OCI-LY7 (cell line): ENCODE measurements at places on chromosomes 1 and 21. TPM values are rescaled to one million over a fixed set of nuclear protein-coding genes. Genes with fewer than 3 reads are reported as not detected.

GRCh38 chr1:14924455-14925331 lies 228.9 kb upstream of the TMEM51 start:
- DNase-seq: no peak

GRCh38 chr1:13703128-13703513 lies 3.1 kb downstream of the PRDM2 start:
- no peak for DNase-seq

DNA sequence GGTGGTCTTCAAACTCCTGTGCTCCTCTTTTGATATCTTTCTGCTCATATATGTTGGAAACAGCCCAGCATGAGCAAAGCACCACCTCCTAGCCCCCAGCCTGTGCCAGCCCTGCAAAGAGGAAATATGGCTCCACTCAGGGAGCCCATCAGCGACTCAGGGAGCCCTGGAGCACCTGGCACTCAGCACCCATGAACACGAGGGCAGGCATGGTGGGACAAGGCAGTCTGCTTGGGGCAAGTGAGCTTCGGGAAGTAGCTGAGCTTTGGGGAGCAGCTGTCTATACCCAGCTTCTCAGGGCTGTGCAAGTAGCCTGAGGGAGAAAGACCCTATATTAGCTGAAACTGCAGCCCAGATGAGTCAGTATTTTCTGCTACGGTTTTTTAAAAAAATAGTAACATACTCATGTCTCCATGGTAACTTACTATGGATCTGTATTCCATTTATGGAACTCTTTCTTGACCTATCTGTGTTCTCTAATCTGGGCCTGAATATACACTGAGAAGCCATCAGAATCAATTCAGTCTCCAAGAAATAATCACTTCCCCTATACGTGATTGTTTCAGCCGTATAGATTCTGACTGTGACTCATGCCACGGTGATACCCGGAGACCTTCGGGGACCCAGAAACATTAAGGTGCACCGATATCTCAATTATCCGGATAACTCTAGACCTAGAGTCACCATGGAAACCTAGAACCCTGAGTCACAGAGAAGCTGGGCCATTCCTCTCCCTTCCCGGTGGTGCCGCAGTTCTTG lies 1.5 kb upstream of the ETS2 start:
- DNase-seq: no peak

DNA sequence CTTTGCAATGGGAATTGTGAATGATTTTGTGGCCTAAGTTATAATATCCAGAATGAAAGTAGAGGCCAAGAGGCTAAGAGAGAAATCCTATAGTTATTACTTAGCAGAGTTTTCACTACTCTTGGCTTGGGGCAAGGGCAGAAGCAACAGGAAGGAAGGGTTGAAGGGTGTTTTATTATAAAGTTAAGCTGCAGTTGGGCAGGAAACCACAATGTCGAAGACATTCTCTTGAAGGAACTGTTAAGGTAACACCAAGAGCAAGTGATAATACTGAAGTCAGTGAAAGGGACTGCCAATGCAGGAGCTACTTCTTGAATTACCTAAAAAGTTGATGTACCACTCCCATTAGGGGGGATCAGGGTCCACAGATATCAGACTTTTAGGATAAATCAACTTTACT lies 8.3 kb downstream of the XCL2 start:
- DNase-seq: no peak

DNA sequence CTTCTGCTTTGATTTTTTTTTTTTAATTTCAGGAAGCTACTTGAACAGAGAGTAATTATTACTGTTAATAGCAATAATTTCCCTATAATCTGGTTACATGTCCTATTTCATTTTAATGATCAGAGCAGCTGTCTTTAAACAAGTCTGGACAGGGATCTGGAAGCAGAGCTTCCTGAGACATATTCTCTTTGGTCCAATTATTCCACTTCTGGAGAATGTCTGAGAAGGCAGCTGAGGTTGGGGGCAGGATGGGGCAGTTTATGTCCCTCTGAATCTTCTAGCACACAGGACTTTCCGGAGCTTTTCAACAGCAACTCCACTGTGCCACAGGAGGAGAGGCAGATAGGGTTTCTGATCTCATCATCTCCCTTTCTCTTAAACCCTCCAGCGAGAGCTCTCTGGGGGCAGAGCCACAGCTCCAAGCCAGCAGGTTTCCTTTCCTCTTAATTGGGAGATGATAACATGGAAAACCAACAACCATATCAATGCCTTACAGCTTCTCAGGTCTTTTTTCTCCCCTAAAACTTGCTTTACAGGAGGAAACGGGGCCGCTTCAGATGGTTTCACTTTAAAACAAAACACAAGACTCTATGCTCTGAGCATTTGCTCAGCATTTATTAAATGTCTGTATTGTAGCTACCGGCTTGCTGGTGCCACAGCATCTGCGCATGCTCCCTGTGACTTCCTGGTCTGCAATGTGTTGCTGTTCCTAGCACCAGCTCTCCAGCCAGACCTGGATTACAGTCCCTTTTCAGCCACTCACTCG lies 425.7 kb upstream of the USP24 start:
- DNase-seq: no peak

DNA sequence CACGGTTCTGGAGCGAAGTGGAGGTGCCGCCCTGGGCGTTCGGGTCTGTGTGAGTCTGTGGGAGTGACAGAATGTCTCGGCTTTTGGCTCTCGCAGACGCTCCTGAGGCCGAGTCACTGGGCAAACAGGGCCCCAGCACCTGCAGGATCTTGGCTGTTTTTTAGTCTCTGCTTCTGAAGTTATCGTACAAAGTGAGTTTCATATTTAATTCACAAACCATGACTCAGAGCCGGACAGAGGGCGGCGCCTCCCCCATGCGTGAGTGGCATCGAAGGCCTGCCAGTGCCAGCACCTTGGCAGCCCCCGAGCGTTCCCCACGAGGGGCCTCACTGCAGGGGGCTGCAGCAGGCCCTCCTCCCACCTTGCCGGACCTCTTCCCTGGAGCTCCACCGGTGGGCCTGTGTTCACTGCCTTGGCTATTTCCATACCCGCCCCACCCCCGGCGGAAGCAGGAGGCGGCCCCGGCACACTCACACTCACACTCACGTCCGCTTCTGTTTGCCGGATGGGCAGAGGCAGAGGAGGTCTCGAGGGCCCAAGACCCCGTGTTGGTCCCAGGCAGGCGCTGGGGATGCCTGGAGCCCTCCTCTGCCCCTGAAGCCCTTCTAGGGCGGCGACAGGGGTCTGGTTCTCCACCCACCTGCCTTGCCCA lies 56.3 kb downstream of the MORN1 start:
- no peak for DNase-seq

FMO5 gene
- total RNA-seq: 1.7 and 2.9 TPM in 2 replicates
